ENCODE measurements at places on chromosomes 6 and 20. TPM values are rescaled to one million over a fixed set of nuclear protein-coding genes. Genes with fewer than 3 reads are reported as not detected.

TMEM217 gene
- 4.0 TPM for total RNA-seq

HLA-G gene
- 0.14 TPM for total RNA-seq

PPP1R3G gene
- total RNA-seq = 2.8 TPM

FILIP1 gene
- total RNA-seq = 0.14 TPM

PRR18 gene
- total RNA-seq = not detected

MAP7 gene
- total RNA-seq = 3.8 TPM

COMMD7 gene
- 22.9 TPM for total RNA-seq

ZCCHC3 gene
- 9.0 TPM for total RNA-seq

CCM2L gene
- total RNA-seq = not detected

TMEM30A gene
- total RNA-seq = 194 TPM

TLDC2 gene
- total RNA-seq = 0.14 TPM

HAO1 gene
- not detected for total RNA-seq

ENPP1 gene
- 4.7 TPM for total RNA-seq

SLC32A1 gene
- total RNA-seq = not detected

FBXL4 gene
- 13.1 TPM for total RNA-seq

NSFL1C gene
- total RNA-seq = 16.1 TPM

HS3ST5 gene
- 0.14 TPM for total RNA-seq

SSTR4 gene
- not detected for total RNA-seq

C4B gene
- 9.3 TPM for total RNA-seq

MUC21 gene
- not detected for total RNA-seq

NFKBIL1 gene
- total RNA-seq = 31.5 TPM

E2F1 gene
- total RNA-seq = 1.5 TPM

MYO6 gene
- 12.5 TPM for total RNA-seq

CLDN20 gene
- total RNA-seq = not detected

ARMC2 gene
- total RNA-seq = 2.8 TPM

GRM4 gene
- total RNA-seq = under 0.01 TPM

NTSR1 gene
- total RNA-seq = 0.09 TPM

ABHD16B gene
- total RNA-seq = not detected

GABRR2 gene
- 0.14 TPM for total RNA-seq

ZBP1 gene
- not detected for total RNA-seq

CFB gene
- total RNA-seq = 61.2 TPM

PTGIS gene
- total RNA-seq = 605 TPM

VPS16 gene
- total RNA-seq = 72.2 TPM

HLA-DQA1 gene
- not detected for total RNA-seq

L3MBTL3 gene
- total RNA-seq = 7.1 TPM

C6orf120 gene
- total RNA-seq = 40.5 TPM

THBD gene
- total RNA-seq = 1.2 TPM

IPCEF1 gene
- total RNA-seq = 0.43 TPM

MOXD1 gene
- total RNA-seq = 63.3 TPM

MEI4 gene
- total RNA-seq = not detected

POLR3F gene
- total RNA-seq = 10.7 TPM

C6orf58 gene
- under 0.01 TPM for total RNA-seq

TCF15 gene
- 0.09 TPM for total RNA-seq

HTR1B gene
- not detected for total RNA-seq

MTFR2 gene
- 0.83 TPM for total RNA-seq

HLA-DRA gene
- total RNA-seq = not detected

TDRD6 gene
- total RNA-seq = 0.46 TPM

SIGLEC1 gene
- not detected for total RNA-seq

Measured in smooth muscle cell of bladder (primary cell).